ENCODE measurements at places on chromosomes 12 and 14.
A peak's percentile ranks its signal among the peaks of the same experiment; 100 is the strongest.

DNA sequence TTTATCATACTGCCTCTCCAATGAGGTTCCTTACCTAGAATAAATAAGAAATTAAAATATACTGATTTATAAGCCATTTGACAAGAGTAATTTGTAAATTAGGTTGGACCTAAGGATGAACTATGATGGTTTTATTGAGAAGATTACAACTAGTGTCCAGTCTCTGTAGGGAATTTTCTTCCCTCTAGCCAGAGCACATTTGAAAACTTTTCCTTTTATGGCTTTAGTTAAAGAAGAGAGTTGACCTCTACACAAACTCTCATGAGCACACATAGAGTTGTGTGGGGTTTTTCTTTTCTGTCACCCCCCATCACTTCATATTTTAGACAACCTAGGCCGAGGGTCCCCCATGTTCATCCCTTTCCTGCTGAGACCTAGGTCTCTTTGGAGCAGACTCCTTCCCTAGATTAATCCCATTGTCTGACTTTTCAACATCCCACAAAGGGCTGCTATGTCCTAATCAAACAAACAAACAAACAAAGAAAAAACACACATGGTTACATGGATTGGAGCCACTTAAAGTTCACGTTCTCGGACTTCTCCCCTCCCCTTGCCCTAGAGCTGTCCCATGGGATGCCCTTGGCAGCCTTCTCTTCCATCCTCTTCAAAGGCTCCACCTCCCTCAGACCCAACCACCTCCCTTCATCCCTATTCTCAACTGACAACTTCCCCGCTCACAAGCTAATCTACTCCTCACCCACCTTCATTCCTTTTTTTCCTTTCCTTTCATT, 40.7 kb downstream of the GPR135 start:
- DNase-seq: no peak

- DNase-seq: no peak
Observed at GRCh38 chr12:13591059-13591458, 390.3 kb downstream of the GRIN2B start.

DNA sequence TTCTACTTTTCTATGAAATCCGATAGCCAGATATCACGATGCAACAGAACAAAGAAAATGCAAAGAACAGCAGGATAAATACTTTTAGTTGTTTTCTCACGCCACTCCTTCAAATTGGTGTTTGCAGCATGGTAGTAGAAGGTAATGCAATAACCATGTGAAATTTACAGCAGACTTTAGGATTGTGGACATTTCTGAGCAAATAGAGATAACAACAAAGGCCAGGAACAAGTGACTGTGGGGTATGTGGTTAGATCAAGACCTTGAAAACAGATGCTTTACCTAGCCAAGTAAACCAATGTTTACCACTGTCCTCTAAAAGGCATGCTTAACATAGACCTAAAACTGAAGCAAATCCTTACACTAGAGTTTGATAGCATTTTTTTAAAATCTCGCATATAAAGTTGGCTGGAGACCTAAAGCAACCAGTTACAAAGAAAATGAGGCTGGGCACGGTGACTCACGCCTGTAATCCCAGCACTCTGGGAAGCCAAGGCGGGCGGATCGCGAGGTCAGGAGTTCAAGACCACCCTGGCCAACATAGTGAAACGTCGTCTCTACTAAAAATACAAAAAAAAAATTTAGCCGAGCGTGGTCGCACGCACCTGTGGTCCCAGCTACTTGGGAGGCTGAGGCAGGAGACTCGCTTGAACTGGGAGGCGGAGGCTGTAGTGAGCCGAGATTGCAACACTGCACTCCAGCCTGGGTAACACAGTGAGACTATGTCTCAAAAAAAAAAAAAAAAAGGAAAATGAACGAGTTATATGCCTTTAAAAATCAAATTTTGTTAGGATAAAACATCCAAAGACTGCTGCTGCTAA, 123.2 kb upstream of the FOXN3 start:
- no peak for DNase-seq

- DNase-seq: peak; percentile 78
Observed at GRCh38 chr14:104657101-104657524, 32.3 kb upstream of the INF2 start.

DNA sequence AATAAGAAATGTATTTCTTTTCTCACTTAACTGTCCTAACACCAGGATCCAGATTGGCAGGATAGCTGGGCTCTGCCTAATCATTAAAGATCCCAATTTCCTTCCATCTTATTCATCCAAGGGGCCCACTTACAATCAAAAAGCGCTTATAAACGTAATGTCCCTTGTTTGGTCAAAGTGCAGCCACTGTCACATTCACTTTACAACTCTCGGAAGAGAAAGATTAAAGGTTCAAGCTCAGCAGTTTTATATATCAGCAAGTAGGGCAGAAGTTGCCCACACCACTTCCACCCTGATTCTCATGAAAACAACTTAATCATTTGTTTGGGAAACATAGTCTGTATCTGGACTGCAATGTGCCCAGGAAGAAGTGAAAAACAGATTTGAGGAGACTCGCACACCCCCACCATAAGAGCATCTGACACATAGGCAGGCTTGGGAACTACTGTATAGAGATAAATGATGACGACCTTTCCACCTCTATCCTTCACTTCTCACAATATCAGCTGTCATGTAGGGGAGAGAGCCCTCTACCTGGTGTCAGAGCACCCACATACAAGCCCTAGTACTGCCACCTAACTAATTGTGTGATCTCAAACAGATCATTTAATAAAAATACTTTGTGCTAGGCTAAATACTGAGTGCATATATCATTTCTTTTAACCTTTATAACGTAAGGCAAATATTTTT, 80.8 kb downstream of the CAPZA3 start:
- DNase-seq: no peak

Measured in common myeloid progenitor, CD34-positive (primary cell).